ENCODE measurements at places on chromosomes 6 and 20. TPM values are rescaled to one million over a fixed set of nuclear protein-coding genes. Genes with fewer than 3 reads are reported as not detected.

The CST1 gene
- total RNA-seq = not detected

The SLC17A3 gene
- not detected for total RNA-seq

- no peak overlapping the region for H3K27ac ChIP-seq
- H3K27me3 ChIP-seq = peaks cover 57% of the 10 kb centered on the region
- no peaks in the 10 kb centered on the region for H3K4me1 ChIP-seq
- H3K36me3 ChIP-seq = no peaks in the 10 kb centered on the region
These were observed 11.6 kb downstream of the CHRNA4 start for GRCh38 chr20:63349516-63349895.

DNA sequence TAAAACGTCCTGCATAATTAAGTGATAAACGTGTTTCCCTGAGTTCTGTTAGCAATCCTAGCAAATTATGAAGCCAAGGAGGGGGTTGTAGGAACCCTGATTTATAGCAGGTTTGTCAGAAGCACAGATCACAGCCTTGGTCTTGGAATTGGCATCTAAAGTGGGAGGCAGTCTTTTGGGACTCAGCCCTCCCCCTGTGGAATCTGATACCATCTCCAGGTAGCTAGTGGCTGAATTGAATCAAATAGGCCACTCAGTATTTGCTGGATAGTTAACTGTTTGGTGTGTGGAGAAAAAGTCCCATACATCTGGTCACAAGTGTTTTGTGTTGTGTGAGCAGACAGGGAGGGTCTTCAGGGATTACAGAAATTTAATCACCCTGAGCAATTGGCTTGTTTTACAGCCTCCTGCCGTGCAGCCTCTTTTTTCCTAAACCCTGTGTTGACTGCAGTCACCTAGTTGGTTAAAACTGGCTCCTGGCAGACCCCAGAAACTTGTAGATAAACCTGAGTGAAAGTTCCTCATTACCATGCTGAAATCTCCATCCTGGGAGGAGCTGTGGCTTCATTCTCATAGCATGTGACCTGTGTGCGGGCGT is 19.0 kb upstream of the KIFC1 start:
- H3K27ac ChIP-seq = no peak overlapping the region
- peaks cover 33% of the 10 kb centered on the region for H3K4me1 ChIP-seq
- H3K27me3 ChIP-seq = no peaks in the 10 kb centered on the region
- H3K4me3 ChIP-seq = no peak overlapping the region
- no peaks in the 10 kb centered on the region for H3K36me3 ChIP-seq
